ENCODE measurements at places on chromosomes 16 and 17.

- no peak for DNase-seq
Measured at GRCh38 chr17:33023790-33024189, 32.1 kb downstream of the SPACA3 start.

- no peak for DNase-seq
Measured at GRCh38 chr17:28471531-28472342, 1.7 kb upstream of the SLC13A2 start.

DNA sequence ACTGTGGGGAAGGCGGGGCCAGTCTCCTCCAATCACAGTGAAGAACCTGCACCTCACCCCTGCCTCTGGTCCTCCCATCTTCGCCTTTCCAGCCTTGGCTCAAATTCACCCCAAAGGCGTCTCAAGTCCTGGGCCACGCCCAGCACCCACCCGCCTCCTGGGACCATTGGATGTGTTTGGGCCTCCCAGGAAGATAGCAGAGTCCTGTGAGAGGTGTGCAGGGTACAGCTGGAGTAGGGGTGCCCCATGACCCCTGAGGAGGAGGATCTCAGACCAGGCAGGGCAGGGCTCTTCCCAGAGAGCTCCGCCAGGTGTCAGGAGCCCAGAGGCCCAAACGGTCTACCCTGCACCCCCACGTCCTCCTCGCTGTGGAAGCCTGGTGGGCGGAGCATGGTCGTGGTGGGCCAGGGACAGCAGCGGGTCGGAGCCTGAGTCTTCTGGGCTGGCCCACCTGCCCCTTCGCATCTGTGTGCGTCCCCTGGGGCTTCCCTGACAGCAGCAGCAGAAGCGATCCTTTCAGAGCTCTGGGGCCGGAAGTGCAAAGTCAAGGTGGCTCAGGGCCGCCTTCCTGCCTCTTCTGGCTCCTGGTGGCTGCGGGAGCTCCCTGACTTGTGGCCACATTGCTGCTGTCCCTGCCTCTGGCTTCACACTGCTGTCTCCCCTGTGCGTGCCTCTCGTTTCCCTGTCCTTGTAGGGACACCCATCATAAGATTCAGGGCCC is 34.9 kb upstream of the ZNF469 start:
- DNase-seq = peak; percentile 59

DNA sequence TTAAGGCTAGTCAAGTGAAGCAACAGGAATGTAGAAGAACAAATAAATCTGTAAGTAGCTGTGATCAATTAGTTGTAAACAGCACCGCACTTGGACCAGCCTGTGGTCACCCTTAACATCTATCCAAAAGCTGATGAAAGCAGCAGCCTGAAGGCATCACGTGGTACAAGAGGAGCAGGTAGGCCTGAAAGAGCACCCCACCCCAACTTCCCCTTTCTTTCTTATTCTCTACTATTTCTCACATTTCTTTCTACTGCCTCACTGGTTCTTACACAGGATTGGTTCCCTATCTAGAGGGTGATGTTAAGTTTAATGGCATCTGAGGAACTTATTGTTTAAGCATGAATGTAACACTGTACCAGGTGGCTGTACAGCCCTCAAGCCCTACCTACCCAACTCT is 42.6 kb upstream of the CLEC18B start:
- DNase-seq = no peak

DNA sequence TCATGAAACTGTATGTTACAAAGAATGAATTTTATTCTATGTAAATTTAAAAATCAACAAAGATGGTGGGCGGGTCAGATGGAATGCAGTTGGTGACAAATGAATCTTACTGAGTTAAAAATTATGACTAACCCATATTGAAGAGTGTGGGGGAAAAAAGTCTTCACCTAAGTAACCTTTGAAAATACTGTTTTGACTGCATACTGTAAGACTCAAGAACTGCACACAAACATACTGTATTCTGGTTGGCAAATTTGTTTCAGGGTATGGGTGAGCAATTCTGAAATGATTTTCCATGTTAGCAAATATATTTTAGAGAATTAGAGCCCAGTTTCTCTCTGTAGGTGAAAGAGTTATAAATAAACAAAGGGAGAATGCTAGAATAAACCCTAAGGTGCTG is 153.7 kb upstream of the KCNJ18 start:
- DNase-seq = no peak

DNA sequence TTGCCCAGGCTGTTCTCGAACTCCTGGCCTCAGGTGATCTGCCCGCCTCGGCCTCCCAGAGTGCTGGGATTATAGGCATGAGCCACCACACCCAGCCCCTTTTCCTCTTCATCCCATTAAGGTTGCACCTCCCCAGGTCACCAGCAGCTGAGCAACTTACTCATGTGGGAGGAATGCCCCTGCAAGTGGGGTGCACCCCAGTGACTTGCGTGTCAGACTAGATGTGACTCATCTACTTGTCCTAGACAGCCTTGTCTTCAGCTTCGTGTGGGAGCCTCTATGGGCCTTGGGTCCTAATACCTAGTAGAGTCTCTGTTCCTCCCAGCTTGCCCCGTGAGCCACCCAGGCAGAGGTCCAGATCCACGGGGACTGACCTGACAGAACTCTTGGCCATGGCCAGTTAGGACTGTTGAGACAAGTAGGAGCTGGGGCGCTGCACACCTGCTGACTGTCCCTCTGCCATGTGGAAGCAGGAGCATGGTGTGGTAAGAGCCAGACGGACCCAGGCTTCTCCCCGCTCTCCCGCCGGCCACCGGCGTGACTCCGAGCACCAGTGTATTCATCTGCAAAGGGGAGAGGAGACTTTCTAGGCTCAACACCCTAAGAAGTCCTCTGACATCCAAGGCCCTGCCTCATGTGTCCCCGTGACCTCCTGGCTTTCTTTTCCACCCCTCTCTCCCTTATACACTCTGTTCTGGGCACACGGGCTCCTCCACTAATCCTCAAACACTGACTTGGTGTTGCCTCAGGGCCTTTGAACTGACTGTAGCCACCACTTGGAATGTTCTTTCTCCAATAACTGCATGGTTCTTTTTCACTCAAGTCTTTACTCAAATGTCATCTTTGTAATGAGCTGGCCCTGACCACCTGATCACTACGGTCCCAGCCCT is 11.6 kb upstream of the CBX4 start:
- no peak for DNase-seq

- no peak for DNase-seq
Measured at GRCh38 chr17:59601130-59601529, 18.6 kb upstream of the CLTC start.

DNA sequence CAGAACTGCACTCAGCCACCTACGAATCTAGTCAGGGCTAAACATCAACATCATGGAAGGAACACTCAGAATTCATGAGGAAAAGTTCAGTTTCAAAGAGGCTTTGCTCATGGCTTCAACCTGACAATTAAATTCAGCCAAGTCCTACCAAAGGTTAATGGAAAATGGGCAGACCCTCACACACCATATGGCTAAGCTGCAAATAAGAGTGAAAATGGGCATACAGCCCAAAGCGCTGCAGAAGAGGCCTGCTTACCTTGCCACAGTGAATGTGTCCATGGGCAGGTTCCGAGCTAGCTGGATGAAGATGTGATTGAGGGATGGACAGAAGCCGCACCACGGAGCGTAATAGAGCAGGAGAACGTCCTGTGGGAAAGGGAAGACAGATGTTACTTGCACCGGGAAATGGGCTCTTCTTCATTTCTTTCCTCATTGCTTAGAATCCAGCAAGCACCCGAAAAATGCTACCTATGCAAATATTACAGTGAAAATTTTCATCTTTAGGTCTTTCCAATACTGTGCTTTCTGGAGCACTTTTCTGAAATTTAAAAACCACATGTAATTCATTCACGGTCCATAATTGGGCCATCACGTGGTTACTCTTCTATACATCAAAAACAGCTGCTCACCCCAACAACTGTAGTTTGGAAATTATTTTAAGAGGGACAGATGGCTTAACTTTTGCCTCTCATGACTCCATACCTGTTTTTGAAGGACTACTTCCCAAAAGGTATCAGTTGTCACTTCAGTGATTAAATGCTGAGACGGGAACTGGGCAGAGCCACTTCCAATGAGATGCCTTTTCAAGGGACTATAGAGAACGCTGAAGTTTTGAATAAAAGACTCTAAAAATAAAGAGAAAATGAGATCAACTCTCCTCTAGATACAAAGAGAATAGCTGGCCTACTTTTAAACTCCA is 19.6 kb downstream of the SNN start:
- DNase-seq = no peak

DNA sequence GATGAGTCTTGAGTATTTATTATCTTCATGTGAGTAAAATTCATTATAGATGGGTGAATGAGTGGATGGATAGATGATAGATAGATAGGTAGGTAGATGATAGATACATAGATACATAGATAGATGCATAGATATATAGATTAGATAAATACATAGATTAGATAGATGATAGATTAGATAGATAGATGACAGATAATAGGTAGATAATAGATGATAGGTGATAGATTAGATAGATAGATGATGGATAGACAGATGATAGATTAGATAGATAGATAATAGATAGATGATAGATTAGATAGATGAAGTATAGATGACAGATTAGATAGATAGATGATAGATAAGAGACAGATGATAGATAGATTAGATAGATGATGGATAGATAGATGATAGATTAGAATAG is 21.8 kb upstream of the WFIKKN2 start:
- no peak for DNase-seq

- no peak for DNase-seq
Measured at GRCh38 chr16:67445441-67445912, 14.6 kb downstream of the HSD11B2 start.

DNA sequence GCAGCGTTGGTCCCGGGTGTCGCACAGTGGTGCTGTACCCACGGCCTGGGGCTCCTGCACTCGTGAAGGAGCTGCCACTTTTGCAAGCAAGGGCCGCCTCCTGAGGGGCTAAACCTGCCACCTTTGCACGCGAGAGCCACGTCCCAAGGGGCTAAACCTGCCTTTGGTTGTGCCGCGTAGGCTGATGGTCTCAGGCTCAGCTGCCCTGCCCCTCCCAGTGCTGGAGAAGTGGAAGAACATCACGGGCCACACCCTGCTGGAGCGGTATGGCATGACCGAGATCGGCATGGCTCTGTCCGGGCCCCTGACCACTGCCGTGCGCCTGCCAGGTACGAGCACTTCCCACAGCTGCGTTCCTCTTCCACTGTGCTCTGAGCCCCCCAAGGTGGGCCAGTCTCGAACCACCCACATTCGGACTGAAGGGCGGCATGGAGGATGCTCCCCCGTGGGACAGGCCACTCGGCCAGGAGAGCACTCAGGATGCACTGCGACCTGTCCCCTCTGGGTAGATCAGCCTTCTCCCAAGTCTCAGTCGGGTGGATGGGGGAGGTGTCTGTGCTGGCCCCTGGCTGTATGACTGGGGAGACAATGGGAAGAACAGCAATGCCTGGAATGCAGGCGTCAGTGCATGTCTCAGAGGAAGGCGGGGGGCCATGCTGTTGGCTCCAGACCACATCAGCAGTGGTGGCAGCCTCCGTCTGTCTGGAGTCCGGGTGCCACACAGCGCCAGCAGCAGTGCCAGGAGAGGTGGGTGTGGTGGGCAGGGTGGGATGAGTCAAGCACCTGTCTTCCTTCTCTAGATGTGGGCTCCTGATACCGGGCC is 20.7 kb downstream of the ACSF3 start:
- peak; percentile 73 for DNase-seq

DNA sequence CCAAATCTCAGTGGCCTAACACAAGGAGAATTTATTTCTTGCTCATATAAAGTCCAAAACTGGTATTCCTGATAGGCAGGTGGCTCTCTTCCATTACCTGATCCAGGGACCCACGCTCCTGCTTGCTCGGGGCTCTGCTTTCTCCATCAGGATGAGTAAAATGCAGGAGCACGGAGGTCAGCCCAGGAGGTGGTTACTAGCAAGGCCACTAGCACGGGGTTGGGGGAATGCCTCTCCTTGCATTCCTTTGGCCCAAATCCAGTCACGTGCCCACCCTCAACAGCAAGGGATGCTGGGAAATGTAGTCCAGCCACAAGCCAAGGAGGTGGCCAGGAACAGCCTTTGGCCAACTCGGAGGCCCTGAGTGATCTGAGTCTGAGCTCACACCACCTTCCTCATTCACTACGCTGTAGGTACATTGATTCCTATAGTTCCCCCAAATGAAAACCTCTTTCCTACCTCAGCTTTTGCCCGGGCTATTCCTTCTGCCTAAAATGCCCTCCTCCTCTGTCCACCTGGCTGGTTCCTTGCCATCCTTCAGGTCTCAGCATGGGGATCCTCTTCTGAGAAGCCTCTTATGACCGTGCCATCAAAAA is 38.3 kb upstream of the HAPSTR1 start:
- DNase-seq = peak; percentile 79

DNA sequence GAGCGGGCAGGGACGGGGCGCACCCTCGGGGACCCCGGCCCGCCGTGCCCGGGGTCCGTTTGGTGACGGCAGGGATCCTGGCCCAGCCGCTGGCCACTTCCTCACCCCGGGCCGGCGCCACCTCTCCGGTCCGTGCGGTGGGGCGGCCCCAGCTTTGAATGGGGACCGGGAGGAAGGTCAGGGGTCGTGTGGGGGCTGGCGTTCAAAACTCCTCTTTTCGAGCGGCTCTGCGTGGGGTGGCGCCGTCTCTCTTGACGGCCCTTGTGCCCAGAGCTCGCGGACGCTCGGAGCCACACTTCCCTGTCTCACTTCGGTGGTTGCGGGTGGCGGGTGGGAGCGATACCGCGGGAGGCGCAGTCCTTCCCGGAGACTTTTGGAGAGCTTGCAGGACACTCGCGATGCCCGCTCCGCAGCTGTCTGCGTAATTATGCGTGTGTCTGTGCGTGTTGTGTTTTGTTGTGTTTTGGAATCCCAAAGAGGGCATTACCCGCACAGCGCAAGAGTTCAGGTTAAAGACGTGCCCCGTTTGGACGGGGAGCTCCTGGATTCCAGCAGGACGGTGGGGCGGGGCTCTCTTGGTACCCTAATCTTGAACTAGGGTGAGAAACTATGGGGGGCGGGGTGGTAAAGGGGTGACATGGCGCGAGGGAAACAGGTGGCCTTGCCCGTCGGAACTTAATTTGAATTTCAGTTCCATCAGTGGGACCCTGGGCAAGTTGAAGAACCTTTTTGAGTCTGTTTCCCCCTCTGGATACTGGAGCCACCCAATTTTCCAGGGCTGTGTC is 637 bp downstream of the PLCG2 start:
- DNase-seq = peak; percentile 67

DNA sequence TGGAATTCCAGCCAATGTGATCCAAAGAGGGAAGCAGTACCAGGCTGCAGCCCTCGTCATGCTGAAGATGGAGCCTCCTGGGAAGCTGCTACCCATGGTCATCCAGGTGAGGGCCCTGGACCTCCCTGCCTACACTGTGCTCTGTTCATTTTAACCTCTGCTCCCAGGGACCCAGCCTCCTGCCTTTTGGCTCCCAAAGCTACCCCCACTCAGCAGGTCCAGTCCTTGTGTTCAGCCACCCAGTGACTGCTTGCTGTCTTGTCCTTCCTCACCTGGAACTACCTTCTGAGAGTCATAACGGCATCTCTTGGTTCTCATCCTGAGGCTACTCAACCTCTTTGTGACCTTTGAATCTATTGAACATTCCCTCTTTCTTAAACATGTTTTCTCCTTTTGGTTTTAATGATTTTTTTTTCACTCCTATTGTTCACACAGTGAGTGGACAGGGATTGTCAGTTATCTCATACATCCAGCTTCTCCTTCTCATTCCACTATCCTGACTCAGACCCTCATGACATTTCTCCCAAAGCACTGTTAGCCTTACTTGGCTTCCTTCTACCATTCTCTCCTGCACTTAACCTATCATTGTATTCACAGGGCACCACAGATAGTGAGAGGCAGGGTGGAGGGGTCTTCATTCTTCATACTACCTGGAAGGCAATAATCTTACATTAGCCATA is 53.3 kb downstream of the GOSR1 start:
- DNase-seq = no peak

All from aorta (tissue), 5 donors.